ENCODE measurements at places on chromosomes 6 and 20.

DNA sequence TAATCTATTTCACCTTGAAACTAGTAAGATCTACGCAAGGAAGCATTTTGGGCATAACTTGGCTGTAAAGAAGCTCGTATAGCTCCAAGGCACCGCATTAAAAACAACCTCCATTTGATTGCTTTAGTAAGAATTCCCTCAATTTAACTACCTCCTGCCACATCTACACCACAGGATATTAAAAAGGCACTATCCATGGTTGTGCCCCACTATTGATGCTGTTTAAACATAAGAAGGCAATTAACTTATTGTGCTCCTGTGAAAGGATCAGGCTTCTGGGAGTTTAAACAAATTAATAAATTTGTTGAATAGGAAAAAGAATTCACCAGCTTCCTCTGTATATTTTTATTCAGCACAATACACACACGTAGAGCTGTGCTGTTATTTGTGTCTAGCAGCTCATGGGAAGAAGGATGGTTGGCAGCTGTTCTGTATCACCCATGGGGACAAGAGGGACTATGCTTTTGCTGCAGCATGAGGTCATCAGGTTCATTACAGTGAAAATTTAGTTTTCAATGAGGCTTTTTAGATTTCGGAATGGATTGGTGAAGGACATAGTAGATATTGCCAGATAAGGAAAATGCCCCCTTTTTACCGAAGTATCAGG lies 513.3 kb downstream of the HAO1 start:
- DNase-seq = no peak

DNA sequence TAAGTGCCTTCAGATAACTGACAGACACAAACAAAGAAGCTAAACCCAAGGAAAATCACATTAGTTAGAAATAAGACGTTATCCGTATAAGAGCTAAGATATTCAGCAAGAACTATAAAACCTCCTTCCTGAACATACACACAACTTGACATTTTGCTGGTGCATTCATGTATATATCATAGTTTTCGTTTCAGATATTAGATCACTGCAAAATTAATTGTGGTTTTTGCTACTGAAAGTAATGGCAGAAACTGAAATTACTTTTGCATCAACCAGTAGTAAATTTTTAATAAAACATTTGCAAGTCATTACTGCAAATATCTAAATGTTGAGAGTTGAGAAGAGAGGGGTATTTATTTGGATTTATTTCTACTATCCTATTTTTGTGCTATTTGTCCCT lies 26.1 kb upstream of the KCNQ5 start:
- DNase-seq = no peak

GRCh38 chr6:30447237-30447636 lies 42.1 kb upstream of the HLA-E start:
- no peak for DNase-seq

DNA sequence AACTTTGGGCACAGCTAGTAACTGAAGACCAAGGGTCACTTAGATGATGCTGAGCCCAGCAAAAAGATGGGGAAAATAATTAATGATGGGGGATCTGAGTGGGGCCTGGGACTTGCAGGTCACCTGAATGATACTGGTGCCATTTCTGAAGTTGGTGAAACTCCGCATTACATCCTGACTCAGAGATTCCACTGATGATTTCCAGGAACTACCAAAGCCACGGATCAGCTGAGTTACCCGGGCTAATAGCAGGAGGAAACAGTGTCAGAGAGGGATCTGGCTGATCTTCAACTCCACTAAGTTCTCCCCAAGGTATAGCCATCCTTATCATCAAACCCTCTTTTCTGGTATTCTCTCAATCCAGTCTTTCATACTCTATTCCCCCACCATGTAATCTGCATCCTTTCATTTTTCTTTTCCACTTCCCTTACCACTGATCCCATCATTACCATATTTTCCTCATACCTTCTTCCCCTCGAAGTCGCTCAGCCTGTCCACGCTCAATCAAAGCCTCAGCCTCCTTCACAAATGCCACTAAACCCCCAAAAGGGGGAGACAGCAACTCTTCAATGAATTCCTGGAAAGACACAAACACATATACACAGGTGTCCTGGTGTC lies 20.2 kb downstream of the VPS52 start:
- no peak for DNase-seq

DNA sequence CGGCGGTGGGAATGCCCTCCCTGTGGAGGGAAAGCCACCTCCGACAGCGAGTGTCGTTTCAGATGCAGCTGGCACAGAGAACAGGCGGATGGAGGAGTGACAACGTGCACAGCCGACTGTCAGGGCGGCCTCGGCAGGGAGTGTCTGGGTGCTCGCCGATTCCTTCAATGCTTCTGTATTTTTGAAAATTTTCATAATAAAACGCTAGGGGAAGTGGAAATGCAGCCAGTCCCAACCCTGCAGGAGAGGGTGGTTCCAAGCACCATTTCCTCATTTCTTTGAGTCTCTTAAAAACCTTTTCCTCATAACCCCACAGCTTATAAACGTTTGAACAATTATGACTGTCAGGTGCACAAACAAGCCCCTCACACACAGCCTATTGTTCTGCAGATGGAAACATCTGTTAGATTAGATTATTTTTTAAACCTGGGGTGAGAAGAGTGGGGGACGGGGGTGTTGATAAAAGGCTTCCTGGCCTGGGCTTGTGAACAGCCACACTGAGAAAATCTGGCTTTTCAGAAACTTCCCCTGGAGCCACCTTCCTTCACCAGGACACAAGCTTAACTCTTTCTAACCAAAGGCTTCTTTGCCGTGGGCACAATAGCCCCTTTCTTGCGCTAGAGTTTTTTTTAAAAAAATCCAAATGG lies 228.9 kb downstream of the ANKRD60 start:
- DNase-seq = no peak

DNA sequence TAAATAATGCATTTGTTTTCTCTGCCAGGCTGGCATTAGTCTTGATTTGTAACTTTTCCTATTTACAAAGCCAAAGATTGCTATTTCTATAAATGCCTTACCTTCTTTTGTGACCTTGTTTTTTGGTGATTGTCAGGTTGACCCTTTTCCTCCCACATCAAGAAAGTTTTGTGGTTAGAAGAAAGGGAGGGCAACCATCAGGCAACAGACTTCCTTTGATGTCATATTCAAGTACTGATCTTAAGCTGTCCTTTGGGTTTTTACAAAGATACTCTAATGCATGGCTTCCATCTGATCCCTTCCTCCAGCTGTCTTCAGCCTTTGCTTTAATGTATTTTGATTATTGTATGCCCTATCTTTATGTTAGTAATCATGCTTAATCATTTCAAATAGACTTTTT lies 23.9 kb downstream of the RNF217 start:
- DNase-seq = no peak

DNA sequence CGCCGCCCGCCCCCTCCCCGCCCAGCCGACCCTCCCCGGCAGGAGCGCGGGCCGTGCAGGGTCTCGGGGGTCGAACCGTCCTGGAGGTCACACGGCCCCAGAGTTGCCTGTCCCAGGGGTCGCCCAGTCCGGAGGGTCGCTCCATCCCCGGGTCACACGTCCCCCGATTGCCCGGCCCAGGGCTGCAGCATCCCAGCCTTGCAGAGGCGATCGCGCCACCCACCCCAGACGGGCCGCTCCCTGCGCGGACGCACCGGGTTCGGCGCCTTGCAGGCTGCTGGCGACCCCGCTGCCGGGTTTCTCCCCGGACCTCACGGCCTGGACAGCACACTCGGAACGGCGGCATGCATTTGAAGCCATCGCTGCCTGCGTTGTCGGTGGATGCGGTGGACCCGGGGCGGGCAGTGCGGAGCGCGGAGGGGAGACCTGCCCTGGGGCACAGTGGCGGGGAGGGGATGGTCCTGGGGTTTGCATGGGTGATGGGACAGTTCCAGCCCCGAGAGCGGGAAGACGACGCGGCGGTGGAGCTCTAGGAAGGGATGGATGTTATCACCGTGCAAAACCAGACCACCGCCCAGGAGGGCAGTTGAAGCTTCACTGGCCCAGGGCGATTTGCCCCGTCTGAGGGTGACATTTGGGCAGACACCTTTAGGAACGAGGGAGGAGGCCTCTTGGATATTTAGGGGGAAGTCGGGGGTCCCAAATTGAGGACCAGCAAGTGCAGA lies 22.7 kb upstream of the FRMD1 start:
- DNase-seq = no peak

DNA sequence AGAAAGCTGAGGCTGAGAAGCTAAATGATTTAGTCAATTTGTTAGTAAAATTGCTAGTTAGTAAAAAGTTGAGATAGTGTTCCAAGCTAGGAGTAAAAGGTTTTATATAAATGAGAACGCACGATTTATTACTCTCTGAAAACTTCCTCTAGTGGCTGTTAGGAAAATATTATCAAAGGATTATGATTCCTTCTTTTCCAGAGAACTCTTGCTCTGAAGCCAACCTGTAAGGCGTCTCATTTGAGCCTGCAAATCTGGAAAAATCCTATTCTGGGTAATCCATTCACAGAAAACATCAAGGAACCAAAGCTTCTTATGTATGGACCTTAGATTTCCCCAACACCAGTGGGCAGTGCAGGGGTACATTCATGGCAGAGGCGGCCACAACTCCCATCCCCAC lies 252.7 kb downstream of the SOD2 start:
- no peak for DNase-seq

DNA sequence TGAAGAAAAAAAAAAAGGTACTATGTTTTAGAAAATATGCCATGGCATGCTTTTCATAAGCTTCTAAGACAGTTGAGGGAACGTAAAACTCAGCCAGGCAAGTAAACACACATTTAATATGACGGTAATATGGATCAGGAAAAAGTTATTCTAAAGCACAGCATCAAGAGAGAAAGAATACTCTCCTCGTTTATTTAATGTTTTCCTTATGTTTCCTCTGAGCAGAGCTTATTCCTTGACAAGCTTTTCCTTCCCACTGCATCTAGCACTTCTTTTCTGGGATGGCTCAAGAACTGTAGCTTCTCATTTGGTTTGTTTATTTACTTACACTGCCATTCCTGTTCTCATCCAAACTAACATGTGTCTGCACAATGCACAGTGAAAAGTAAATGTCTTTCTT lies 2.7 kb upstream of the RSPO3 start:
- DNase-seq = no peak

- no peak for DNase-seq
Observed at GRCh38 chr6:1031720-1032119, 280.2 kb upstream of the FOXQ1 start.

- DNase-seq = no peak
Observed at GRCh38 chr6:150752409-150752808, 113.1 kb upstream of the MTHFD1L start.

DNA sequence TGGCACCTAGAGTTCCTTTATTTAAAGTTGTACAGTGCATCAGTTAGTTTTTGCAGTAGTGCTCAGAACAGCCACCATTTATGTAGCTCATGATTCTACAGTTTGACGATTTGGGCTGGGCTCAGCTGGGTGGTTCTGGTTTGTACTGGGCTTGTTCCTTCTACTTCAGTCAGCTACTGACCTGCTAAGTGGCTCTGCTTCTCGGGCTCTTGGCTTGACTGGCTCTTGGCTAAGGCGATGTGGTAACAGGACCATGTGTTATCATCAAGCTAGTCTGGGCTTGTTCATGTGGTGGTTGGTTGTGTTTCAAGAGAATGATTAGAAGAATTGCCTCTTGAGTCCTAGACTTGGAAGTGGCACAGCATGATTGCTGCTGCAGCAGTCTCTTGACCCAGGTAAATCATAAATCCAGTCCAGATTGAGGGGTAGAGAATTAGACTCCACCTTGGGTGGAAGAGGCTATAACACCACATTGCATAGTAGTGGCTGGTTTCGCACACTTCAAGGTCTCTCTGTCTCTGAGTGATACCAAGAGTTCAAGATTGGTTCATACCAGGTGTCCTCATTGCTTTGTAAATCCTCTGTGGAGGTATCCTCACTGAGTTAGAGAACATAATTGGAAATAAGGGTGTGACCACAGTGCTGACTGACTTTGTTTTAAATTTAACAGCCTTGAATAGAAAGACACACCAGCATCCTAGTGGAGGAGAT lies 253.0 kb downstream of the ARID1B start:
- DNase-seq = no peak

GRCh38 chr20:24629668-24630067 lies 160.2 kb downstream of the SYNDIG1 start:
- no peak for DNase-seq

DNA sequence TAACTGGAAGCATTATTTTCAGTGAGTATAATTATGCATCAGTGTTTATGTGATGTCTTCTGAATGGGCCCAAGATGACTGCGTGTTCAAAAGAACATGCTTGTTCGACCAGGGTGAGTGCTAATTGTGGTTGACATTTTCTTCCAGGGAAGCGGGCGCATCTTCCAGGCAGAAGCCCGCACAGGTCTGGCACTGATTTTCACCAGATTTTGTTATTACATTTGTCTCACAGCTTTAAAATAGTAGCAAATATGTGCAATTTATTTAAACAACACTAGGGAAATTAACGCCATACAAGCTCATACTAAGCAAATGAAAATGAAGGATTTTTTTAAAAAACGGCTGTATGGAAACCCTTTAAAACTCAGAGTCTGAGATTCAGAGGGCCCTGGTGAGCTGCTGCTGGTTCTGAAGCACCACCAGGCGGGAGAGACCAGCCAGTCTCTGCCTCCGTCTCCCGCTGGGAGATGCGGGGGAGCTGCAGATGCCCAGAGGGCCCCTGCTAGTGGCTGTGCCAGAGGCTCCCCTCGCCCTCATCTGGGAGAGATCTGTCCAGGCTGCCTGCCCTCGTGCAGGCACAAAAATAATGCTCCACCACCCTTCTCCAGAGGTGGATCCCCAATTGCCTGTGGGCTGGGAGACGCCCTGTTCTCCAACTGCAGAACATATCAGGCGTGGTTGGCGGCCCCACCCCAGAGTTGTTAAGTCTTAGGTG lies 297.0 kb downstream of the TAF4 start:
- no peak for DNase-seq

GRCh38 chr20:38147163-38147562 lies 17.9 kb downstream of the TGM2 start:
- DNase-seq = no peak

DNA sequence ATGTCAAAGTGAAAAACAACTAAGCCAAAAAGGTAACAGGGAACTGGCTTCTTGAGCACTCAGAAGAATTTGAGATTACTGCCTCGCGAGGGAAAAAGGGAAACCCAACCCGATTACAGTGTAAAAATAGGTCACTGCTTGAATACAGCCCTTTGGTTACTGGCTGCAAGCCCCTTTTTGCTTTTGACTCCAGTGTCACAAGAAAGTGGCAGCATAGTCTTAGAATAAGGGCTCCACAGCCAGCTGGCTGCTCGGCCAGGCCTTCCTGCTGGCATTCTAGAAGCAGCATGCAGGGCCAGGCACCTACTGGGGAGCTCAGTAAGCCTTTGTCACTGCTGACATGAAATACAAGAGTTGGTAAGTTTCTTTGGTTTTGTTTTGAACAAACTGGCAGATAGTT lies 83.0 kb downstream of the ZHX3 start:
- DNase-seq = no peak

GRCh38 chr6:73156793-73157767 lies 68.2 kb downstream of the KHDC1L start:
- DNase-seq = no peak

GRCh38 chr20:21796059-21796458 lies 90.6 kb downstream of the PAX1 start:
- DNase-seq = no peak

DNA sequence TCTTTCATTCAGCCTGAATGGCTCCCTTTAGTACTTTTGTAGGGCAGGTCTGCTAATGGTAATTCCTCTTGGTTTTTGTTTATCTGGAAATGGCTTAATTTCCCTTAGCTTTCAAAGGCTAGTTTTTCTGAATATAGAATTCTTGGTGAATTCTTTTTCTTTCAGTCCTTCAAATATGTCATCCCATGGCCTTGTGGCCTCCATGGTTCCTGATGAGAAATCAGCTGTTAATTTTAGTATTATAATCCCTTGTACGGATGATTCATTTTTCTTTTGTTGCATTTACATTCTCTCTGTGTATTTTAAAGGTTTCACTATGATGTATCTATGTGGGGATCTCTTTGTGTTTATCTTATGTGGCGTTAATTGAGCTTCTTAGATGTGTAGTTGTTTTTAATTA lies 179.6 kb upstream of the ARG1 start:
- no peak for DNase-seq

Measured in activated T-helper 1 cell treated with Interleukin-2 at 50 U/mL for 16 hours (primary cell).